Stimulated activated CD8-positive, alpha-beta memory T cell treated with anti-CD3 and anti-CD28 coated beads, Interleukin-15, amount 100 ng/mL, for 1 hour (primary cell): ENCODE measurements at places on chromosomes 5 and 9.

DNA sequence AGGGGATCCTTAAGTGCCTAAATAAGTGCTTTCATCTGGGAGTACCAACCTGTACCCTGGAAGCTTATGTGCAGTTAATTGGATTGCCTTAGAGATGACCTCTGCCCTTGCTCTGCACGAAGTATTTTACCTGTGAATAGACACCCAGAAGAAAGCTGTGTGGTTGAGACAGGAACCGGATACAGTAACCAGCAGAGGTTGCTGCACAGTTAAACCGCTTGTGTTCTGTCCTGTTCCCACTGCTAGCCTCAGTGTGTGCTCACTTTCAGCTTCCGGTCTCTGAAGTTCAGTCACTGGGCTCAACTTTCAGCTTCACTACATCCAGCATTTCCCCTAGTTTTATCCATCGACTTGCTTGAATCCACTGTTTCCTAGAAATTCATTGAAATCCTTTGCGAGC is 185.3 kb downstream of the FAM170A start:
- DNase-seq: no peak

- no peak for DNase-seq
Measured at GRCh38 chr9:126857261-126857960, 3.0 kb upstream of the ZBTB34 start.

DNA sequence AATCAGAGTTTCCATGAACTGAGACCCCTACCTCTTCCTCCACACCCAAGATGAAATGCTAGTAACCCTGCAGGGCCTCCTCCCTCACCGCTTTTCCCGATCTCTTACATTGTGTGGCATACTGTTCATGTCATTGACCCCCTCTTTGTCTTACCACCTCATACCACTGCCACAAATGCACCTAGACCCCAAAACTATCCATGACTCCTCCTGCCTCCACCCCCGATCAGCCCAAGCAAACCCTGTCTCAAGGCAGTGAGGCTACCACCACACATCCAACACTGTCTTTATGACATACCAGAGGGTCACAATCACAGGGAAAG is 55.7 kb downstream of the PLAC8L1 start:
- no peak for DNase-seq

DNA sequence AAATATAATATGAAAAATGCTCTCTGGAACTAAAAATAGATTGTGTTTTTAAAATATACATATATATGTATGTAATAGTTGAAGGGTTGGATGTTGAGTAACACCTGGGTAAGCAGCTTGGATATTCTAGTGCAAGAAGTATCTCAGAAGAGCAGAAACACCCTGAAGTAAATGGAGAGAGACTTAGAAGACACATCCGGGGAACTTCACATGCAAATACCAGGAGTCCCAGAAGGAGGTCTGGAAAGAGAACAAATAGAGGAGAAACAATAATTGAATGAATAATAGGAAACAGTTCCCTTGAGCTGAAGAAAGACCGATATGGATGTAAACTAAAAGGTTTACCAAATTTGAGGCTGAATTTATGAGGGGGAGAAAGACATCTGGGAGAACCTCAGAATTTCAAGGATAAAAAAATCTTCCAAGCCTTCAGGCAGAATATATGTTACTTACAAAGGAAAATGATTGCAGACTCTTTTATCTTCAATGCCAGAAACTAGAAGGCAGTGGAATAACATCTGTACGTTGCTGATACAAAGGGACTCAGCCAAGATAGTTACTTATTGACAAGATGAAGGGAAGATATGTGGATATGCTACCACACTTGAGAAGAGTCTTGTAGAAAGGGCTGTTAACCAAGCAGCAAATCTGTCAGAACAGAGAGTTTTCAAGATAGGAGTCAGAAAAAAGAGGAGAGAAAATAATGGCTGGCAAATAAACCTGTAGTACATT is 42.7 kb downstream of the HSDL2 start:
- no peak for DNase-seq

- DNase-seq: no peak
Measured at GRCh38 chr5:12292610-12293204, 388.5 kb upstream of the CTNND2 start.

DNA sequence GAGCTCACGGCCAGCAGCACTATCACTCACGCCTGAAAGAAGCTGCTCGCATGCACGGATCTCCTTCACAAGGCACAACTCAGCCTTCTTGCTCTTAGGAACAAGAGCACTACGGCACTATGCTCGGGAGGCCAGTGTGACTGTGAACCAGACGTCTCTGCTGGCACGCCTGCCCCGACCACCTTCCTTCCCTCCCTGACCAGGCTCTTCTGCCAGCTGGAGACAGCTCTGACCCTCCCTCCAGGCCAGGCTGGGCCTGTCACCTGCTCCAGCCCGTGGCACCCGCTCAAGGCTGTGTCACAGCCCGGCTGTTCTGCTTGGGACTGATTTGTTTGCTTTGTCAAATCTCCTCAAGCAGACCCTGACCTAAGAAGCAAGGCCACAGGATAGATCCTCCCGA is 7.0 kb downstream of the TBC1D9B start:
- DNase-seq: no peak
